Coronary artery (tissue), 2 donors: ENCODE measurements at places on chromosomes 7 and 10.
A peak's percentile ranks its signal among the peaks of the same experiment; 100 is the strongest.

- DNase-seq: no peak
These were observed 658 bp downstream of the DMBT1 start for GRCh38 chr10:122561212-122561611.

DNA sequence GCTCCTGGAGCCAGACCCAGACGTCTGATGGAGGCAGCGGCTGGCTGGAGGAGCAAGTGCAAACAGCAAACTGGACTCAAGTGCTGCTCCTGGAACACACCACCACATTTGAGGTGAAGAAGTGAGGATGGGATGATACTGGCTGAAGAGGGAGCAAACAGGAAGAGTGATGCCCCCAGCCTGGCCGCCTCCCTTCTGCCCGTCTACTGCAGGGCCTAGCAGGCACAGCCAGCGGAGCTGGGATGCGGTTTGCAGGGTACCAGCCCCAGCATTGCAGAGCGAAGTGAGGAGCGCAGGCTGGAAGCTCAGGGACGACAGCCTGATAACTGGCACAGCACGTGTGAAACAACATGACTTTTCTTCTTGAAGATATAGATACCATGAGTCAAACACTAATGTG lies 111.8 kb upstream of the ZNF32 start:
- DNase-seq: no peak

GRCh38 chr7:28609608-28610007 lies 197.3 kb downstream of the CREB5 start:
- DNase-seq: no peak

- no peak for DNase-seq
These were observed 33.1 kb downstream of the SMC3 start for GRCh38 chr10:110600487-110601101.

DNA sequence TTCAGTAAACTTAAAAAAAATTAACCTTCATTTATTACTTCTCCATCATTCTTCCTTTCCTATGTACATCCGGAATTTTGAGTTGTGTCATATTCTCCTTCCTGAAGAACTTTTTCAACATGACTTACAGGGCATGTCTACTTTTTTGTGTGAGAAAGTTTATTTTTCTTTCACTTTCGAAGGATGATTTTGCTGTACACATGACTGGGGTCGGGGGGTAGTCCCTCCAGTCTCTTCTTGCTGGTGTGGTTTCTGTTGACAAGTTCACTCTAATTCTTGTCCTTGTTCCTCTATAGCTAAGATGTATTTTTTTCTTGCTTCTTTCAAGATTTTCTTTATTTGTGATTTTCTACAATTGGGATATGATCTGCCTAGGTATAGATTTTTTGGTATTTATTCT lies 55.8 kb downstream of the INPP5A start:
- no peak for DNase-seq

DNA sequence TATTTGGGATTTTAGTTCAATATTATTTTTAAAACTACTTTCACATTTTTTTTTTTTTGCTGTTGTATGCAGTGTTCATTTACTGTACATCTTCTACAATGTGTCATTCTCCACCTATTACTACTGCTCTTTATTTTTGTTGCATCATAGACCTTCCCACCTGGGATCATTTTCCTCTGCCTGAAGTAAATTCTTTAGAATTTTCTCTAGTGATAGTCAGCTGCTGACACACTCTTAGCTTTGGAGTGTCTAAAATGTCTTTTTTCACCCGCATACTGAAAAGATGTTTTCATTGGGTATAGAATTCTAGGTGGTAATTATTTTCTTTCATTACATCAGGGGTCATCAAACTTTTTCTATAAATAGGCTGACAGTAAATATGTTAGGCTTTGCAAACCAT lies 30.5 kb downstream of the CFAP43 start:
- no peak for DNase-seq

GRCh38 chr10:14971867-14972448 lies 12.8 kb downstream of the MEIG1 start:
- no peak for DNase-seq

DNA sequence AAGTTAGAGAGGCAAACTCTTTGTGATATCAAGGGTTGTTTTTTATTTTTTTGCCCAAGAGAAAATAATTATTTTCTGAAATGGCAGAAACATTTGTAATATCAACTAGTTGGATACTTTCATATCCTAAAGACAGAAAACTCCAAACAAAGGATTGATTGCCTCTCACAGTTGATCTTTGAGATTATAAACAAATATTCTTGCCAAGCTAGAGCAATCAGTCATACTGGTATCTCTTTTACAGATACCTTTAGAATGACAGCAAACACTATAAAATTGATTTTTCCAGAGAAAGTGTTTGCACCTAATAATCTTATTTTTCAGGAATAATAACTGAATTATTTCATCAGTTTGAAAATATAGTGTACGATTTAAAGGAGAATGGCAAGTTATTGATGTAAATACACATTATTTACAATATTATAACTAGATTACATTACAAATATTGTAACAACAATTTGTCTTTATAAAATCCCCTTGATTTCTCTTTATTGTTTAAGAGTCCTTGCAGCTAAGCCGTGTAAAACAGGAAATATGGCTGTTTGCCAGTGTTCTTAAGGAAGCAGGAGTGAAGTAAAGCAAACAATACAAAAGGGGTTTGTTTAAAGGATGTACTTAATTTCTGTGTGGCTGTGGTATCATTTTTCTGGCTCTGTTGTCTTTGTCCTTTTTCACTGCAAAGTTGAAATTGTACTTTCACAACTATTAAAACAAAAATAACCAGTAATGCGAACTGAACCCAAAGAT lies 58.4 kb downstream of the MAPK8 start:
- no peak for DNase-seq

DNA sequence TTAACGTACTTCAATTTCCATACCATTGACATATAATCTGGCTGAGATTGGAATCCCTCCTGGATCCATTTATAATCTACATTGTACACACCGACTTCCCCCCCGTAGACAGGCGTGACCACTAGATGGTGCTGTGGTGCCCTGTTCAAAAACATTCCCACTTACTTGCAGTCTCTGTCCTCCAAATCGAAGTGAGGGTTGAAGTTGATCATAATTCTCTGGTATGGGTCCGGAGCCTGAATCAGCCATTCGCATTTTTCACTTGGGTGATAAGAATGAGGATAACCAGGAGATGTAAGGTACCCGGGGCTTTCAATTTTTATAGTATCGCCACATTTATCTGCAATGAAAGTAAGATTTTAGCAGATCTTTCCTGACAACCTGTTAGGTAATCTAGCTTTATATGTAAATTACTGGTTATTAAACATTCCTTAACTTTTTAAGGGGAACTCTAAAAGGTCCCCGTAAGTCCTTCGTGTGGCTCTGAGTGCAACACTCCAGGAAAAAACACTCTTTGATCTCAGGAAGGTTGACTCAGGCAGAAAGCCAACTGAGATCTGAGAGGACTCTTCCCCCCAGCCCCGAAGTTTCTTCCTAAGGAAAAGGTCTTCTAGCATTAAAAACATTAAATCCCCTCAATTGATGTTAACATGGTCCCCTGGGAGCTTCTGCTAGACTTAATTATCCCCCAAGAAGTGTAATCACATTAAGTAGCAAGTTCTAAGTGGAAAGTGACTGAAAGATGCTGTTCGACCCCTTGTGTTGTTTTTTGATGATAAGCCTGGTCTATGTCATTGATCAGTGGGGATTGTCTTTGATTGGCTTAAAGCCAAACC lies 3.7 kb downstream of the NRP1 start:
- DNase-seq: peak; percentile 83

DNA sequence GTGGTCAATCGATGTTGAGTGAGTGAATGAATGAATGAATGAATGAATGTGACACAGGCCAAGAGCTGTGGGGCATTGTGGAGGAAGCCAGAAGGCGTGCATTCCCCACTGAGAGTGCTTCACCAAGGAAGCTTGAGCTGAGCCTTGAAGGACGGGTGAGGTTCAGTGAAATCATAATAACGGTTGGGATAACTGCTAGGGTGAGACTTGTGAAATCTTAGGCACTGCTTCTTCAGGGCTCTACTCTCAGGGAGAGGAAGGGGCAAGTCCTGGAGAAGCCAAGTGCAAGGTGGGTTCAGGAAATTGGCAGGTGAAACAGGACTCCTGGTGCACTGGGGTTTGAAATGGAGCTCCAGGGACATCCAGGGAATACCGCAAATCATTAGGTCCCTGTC lies 23.7 kb upstream of the PRKAG2 start:
- DNase-seq: peak; percentile 33

DNA sequence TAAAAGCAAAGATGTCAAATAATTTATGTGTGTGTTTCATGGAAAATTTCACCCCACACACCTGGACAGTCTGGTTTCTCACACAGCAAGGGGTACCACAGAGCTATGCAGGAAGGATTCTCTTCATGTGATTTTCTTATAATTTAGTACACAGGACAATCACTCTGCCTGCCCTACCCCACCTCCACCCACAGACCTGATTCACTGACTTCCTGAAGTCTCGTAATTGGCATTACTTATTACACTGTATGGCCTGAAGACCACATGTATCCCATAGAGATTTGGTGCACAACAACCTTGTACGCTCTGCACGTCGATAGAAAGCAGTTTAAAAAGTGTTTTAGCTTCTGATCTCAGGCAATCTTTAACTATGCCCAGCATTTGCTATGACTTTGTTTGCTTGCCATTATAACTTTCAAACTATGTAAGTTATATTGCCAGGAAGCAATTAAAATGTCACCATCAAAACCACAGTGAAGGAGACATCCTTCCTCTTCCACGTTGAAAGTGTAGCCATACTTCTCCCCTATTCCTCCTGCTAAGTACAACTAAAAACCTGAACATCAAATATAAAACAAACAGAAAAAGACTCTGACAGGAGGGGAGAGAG lies 279.4 kb upstream of the IMMP2L start:
- no peak for DNase-seq

DNA sequence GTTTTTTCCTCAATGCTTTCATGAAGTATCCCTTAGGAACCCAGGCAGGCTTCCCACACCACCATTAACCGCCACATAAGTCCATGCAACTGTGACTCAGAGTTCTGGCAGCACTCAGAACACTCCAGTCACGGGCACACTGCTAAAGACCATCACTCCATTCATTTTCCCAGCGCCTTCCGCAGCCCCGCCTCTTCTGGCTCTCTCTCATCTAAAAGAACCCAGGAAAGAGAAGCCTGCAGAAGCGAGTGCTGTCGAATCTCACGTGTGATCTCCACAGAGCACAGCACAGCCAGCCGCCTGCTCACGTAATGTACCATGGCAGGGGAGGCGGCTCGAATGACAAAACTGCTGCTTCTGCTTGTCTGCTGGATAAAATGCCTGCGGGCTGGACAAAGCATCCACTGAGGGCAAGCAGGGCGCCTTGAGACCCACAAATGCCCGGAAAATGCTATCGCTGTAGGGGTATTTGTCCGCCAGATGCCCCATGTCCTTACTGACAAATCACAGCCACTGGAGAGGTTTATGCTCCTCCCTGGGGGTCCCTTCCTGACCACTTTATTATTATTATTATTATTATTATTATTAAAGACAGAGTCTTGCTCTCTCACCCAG lies 1.8 kb downstream of the PSMG3 start:
- DNase-seq: no peak

- no peak for DNase-seq
These were observed 3.0 kb downstream of the STRIP2 start for GRCh38 chr7:129437190-129437589.

- DNase-seq: no peak
These were observed 509.8 kb downstream of the SUGCT start for GRCh38 chr7:40644454-40645188.

GRCh38 chr10:77417806-77418640 lies 219.6 kb downstream of the KCNMA1 start:
- peak; percentile 88 for DNase-seq

- no peak for DNase-seq
These were observed 27.0 kb downstream of the MCMBP start for GRCh38 chr10:119845656-119846055.

GRCh38 chr10:10818082-10818481 lies 199.6 kb upstream of the CELF2 start:
- DNase-seq: no peak

DNA sequence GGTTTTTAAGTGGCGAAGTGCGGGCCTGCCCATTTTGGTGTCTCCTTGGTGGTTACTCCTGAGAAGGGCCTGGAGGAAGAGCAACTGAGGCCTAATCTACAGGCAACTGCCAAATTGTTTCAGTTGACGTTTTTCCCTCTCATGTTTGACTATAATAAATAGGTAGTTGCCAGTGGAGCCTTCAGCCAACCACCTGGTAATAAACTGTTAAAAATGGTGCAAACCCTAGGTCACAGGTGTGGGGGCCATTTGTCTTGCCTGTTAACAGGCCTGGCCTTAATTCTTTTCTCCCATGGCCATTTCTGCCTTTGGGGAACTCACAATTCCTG lies 3.7 kb downstream of the IKZF1 start:
- no peak for DNase-seq

DNA sequence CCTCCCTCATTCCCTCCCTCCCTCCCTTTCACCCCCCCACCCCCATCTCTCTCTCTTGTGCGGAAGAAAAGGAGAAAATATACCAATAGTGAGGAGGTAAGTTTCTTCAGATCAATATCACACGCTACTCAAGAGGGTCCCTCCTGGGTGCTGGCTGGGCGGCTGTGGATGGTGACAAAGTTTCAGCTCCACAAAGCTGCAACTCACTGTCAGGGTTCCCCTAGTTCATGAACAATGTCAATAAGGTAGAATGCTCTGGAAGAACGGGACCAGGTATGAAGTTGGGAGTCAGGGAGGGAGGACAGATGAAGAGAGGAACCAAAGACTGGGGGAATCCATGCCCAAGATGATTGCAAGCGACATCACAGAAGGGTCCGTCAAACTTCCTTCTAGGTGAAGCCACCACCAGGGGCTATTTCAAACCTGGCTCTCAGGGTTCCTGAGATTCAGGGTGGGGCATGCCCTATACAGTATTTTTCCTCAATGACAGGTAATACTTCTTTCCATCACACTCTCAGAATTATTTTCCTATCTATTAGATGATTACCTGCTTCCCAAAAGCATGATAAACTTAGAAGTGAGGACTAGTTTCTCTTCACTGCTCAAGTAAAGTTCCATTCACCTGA lies 1.4 kb upstream of the PDE1C start:
- DNase-seq: no peak

GRCh38 chr10:64313967-64314366 lies 792.8 kb downstream of the REEP3 start:
- no peak for DNase-seq

DNA sequence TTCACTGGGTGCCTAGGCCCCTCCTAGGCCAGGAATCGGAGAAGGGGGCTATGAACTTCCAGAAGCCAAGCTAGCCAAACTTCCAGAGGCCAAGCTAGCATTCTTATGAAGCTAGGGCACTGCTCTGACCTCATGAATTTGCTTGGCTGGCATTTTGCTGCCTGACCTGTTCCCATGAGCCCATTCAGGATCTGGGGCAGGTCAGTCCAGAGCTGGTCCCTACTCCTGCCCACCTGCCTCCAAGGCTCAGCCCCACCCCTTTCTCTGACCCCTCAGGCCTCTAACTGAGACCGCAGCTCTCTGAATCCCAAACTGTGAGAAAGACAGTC lies 1.3 kb upstream of the PPIF start:
- no peak for DNase-seq

- DNase-seq: no peak
These were observed 63.4 kb downstream of the CAV1 start for GRCh38 chr7:116588225-116588624.

DNA sequence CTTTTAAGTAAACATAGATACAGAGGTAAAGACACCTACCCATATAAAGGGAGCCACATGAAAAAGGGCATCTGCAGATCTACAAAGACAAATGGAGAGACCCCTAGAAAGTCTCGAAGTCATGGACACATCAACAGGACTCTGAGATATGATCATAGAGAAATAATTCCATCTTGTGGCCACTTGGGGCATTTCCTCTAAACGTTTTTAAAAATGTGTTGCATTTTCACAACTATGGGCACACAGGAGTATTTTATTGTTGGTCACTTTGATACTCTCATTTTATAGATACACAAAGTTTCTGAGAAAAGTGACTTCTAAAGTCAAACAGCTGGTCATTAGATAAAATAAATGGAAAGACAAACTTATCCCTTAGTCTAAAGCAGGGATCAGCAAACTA lies 87.1 kb downstream of the CRTAC1 start:
- no peak for DNase-seq
